ENCODE measurements at places on chromosomes 4 and X. TPM values are rescaled to one million over a fixed set of nuclear protein-coding genes. Genes with fewer than 3 reads are reported as not detected.

GRCh38 chr4:1910643-1911042, 39.5 kb downstream of the NSD2 start:
- DNase-seq = peak; percentile 26

DNA sequence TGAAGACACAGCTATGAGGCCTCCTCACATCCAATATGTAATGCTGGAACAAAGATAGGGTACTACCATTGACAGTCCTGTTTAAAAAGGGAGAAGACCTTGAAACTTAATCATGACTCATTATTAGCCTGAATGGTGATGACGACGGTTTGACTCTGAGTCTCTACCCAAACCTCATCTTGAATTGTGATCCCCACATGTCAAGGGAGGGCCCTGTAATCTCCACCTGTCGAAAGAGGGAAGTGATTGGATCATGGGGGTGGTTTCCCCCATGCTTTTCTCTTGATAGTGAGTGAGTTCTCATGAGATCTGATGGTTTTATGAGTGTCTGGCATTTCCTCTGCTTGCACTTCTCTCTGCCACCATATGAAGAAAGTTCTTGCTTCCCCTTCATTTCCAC, 395.3 kb upstream of the CPEB2 start:
- DNase-seq = no peak

DNA sequence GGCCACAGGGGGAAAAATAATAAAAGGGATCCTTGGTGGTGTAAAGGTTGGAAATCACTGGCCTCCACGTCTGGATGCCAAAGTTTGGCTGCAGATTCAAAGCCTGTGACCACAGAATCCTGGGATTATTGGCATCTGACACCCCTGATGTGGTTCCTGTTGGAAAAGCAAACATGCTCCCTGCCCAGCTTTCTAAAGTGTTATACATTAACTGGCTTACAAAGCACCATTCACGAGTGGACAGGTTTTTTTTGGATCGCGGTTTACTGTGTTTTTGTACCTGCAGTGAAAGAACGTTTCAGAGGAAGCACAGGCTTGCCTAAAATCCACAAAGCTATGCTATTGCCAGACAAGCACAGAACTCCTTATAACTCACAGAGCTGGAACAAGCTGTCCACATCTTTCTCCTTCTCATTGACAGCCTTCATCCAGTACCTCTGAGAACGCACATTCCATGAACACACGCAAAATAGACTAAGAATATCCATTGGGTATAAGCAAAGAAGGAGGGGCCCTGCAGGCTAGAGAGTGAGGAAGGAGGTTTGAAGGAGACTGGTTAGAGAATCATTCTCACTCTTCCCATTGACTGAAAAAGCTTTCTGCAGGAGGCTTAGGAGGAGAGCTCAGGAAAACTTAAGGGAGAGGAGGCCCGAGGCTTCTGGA, 14.5 kb upstream of the CAPN6 start:
- DNase-seq = no peak

DNA sequence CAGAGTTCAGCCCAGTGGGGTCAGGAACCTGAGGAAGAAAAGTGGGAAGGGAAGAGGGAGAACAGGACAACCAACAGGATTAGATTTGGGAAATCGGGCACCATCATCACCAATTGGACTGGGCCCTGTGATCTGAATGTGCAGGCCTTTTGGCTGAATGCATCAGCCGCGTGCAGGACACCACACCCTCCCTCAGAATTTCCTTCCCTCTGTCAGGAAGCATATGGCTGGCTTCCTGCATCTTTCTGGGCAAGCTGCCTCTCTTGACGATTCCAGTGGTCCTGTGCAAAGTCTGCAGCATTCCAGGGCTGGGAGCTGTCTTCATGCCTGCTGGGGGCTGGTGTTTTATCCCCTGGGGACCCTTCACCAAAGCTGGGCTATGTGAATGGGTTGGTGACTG, 16.4 kb downstream of the MAGEA4 start:
- DNase-seq = no peak

DNA sequence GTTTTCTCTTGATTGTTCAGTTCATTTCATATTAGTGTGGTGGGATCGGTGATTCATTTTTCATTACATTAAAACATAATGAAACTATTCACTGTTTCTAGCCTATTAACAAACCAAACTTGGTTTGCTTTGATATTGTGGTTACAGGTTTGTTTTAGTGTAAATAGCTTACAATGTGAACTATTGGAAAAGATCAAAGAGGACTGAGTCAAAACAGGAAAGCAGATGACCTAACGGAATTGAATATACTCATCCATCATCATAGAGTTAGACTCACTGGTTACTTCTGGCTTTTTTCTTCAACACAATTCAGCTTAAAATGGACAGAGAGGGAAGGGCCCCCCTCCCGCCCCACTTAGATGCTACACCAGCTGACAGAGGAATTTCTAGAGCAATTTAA, 616.2 kb upstream of the AADAT start:
- no peak for DNase-seq

DNA sequence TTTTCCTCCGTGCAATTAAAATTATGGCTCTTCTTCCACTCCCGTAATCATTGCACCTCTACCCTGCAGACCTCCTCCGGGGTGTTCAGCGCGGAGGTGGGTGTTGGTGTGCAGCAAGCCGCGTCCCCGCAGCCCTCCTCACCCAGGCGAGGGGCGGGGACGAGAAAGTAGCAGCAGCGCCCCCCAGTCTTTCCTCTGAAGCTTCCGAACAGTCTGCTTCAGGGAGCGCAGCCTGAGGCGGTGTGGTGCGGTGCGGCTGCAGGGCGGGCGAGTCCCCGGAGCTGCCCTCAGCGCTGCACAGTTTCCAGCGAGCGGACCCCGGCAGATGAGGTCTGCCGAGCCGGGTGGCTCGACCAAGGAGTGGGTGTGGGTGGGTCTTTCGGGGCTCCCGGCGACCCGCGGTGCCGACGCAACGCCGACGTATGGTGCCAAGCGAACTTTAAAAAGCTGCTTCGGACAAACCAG, at the start of gene FRAS1:
FRAS1 (plus strand) TSS at position 189 of the 465 bp plus-strand sequence. CDS start 687 bp downstream, outside the sequence.
- peak; percentile 22 for DNase-seq

DNA sequence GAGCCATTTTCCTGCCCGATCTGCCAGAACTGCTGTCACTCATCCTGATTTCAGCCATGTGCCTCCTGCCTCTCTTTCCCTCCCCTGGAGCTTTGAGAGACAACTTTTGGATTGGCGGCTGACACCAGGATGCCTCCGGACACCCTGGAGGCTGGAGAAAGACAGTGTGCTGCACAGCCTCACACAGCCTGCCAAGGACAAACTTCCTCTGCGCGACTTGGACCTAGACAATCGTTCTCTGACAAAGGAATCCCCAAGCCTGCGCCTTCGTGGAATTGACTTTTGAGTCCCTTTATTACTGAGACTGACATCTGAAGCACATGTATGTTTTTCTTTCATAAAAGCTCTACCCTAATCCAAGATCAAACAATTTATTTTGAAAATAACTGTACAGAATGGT, 10.8 kb upstream of the LDB2 start:
- no peak for DNase-seq

GRCh38 chr4:26132858-26133257, 188.0 kb upstream of the RBPJ start:
- no peak for DNase-seq

- no peak for DNase-seq
Observed at GRCh38 chr4:41436419-41436818, 101.5 kb upstream of the LIMCH1 start.

- DNase-seq = no peak
Observed at GRCh38 chr4:35025152-35025834, 1219.0 kb downstream of the ARAP2 start.

GRCh38 chr4:185869427-185869826, 57.4 kb upstream of the SORBS2 start:
- DNase-seq = no peak

GRCh38 chr4:3266076-3266475, 17.1 kb downstream of the MSANTD1 start:
- no peak for DNase-seq

DNA sequence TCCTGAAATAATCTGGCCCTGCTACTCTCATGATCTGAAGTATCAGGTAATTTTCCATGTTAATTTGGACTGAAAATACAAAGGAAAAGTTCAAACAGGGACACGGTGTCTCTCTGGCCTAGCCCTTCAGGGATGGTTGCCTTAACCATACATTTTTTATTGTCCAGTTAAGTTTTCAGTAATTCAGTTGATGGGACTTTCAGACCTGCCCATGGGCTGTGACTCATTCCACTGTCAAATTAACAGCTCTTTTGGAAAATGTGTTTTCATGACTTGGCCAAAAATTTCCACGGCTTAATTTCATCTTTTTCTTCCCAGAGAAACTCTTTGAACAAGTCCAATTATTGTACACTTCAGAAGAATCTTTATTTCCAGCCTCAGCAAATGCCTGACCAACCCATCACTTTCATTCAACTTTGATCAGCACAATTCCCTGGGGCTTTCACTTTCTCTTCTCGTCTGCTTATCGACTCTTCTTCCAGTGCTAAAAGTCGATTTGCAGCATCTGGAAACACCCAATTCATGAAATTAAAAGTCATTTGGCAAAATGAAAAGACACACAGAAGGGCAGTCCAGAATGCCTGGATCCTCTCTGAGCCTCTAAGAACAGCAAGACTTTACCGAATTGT, 293.9 kb downstream of the RAB28 start:
- DNase-seq = no peak

GRCh38 chr4:128551280-128551679, 258.2 kb upstream of the JADE1 start:
- DNase-seq = no peak

- peak; percentile 60 for DNase-seq
Observed at GRCh38 chr4:103012060-103012459, 7.4 kb downstream of the SLC9B1 start.

DNA sequence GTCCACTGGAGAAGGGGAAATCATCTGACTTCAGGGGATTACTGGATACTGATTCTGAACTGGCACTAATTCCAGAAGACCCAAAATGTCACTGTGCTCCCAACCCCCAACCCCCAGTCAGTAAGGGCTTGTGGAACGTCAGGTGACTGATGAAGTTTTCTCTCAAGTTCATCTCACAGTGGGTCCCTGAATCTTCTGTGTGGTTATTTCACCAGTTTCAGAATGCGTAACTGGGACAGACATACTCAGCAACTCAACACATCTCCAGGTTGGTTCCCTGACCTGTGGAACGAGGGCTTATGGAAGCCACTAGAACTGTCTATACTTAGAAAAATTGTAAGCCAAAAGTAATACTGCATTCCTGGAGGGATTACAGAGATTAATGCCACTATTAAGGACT, 45.3 kb downstream of the DDX60L start:
- DNase-seq = no peak

DNA sequence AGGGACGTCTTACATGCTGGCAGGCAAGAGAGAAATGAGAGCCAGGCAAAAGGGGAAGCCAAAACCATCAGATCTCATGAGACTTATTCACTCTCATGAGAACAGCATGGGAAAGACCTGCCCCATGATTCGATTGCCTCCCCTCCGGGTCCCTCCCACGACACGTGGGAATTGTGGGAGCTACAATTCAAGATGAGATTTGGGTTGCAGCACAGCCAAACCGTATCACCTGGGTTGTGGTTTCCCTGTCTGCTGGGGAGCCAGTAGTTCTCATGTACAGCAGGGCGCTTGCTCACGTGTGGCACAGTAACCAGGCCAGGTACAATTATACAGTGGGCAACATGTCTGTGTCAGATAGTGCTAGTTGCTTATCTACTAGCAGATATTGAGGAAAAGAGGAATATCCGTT, 11.1 kb upstream of the RS1 start:
- no peak for DNase-seq

GPC3 gene
- 8.2 TPM for total RNA-seq

NXF2B gene
- not detected for total RNA-seq

ADGRG2 gene
- not detected for total RNA-seq

GRCh38 chr4:159174645-159175084, 71.8 kb downstream of the RAPGEF2 start:
- DNase-seq = no peak

DNA sequence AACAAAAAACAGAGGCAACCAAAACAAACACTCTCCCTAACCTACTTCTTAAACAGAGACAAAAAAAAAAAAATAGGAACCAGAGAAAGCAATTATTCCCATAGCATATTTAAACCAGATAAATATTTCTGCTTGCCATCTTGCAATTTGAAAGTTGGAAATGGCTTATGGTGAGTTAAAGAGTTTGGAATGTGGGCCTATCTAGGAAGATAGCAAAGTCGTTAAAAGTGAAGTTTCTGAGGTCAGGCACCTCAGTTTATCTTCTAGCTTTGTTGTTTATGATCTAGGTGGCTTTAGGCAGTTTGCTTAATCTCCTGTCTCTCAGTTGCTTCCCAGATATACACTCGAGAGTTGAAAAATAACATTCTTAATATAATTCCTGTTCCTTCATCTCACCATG, 284.2 kb downstream of the KCNIP4 start:
- no peak for DNase-seq

GRCh38 chr4:91961504-91961903, 342.3 kb upstream of the GRID2 start:
- peak; percentile 14 for DNase-seq

AADAT gene
- total RNA-seq = 10.3 TPM

GAB3 gene
- total RNA-seq = 1.7 TPM

- DNase-seq = no peak
Observed at GRCh38 chr4:145782756-145783155, 102.8 kb downstream of the C4orf51 start.

- DNase-seq = peak; percentile 73
Observed at GRCh38 chr4:127505203-127505602, 127.6 kb upstream of the INTU start.

GRCh38 chrX:124342174-124342867, 4.0 kb upstream of the SH2D1A start:
- DNase-seq = no peak

SHOX gene
- not detected for total RNA-seq

AMBN gene
- total RNA-seq = not detected

BEX5 gene
- total RNA-seq = 1.6 TPM

HEPH gene
- 83.9 TPM for total RNA-seq

DNA sequence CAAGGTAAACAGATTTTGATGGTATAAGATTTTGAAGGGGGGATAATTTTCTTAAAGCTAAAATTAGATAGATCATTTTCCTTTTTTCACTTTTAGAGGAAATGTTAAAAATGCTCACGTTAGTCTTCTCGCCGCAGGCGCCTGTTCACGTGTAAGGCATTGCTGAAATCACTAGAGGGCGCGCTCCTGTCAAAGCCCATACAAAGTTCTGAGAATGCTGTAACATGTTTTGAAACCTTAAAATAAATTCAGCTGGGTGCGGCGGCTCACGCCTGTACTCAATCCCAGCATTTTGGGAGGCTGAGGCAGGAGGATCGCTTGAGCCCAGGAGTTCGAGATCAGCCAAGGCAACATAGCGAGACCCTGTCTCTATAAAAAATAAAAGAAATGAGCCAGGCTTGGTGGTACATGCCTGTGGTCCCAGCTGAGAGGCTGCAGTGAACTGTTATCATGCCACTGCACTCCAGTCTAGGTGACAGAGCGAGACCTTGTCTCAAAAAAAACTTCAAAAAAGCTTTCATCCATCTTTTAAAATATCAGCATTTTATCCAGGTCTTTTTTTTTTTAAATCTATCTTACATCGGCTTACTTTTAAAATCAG, 138.0 kb downstream of the RBMX2 start:
- peak; percentile 4 for DNase-seq

GRCh38 chrX:41692162-41692749, 3.5 kb downstream of the GPR34 start:
- peak; percentile 49 for DNase-seq

EDNRA gene
- total RNA-seq = 9.3 TPM

HHIP gene
- 4.0 TPM for total RNA-seq

GRID2 gene
- total RNA-seq = 0.07 TPM
